ENCODE measurements at places on chromosomes 5 and 9. TPM values are rescaled to one million over a fixed set of nuclear protein-coding genes. Genes with fewer than 3 reads are reported as not detected.

GRCh38 chr9:129398101-129398960, 220.3 kb upstream of the IER5L start:
- peak; percentile 8 for DNase-seq

GRCh38 chr5:40557501-40557900, 122.2 kb upstream of the PTGER4 start:
- DNase-seq, result no peak

GRCh38 chr9:15007698-15008097, 97.5 kb upstream of the FREM1 start:
- DNase-seq, result no peak

DNA sequence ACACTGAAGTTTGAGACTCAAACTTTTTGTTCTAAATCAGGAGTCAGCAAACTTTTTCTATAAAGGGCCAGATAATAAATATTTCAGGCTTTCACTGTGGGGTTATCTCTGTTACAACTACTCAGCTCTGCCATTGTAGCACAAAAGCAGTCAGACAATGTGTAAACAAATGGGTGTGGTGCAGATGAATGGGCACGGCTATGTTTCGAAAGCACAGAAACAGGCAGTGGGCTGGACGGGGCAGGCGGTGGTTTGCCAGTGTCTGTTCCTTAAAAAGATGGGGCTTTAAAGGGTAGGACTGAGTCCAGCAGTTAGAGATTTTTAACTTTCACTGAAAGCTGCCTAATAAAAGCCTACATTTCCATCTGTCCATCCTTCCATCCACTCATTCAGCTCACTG, 48.9 kb downstream of the PFDN1 start:
- DNase-seq, result no peak

- peak; percentile 65 for DNase-seq
Measured at GRCh38 chr5:43396762-43397304, 15.4 kb downstream of the CCL28 start.

DNA sequence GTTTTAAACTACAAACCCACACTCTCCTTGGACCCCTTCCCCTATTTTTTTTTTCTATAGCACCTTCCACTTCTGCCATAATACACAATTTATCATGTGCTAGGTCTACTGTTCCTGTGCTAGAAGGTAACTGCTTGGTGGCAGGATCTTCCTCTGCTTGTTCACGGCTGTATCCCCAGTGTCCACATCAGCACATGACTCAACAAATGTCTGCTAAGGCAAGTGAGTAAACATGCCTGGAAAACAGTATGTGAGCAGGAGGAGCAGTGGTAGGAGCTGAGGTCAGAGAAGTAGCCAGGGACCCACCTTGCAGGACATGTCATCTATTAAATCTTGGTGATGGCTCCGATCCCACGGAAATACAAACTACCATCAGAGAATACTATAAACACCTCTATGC, 79.4 kb downstream of the AUH start:
- DNase-seq, result no peak

GRCh38 chr9:99300603-99301002, 78.5 kb downstream of the SEC61B start:
- no peak for DNase-seq

GRCh38 chr9:132464547-132464946, 54.5 kb downstream of the CFAP77 start:
- no peak for DNase-seq

DNA sequence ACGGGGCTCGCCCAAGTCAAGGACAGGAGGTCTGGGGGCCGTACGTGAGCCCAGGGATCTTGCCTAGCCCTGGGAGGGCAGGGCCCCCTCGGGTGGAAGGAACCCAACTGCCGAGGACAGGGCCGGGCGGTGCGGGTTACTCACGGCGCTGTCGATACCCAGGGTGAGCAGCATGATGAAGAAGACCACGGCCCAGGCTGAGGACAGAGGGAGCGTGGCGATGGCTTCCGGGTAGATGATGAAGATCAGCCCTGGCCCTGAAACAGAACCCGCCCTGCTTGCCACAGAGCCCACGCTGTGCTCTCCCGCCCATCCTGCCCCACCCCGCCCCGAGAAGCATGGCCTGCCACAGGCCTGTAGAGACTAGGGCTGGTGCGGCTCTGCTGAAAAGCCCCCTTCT, 34.1 kb downstream of the SLC6A3 start:
- no peak for DNase-seq

PHF24 gene
- total RNA-seq, result 0.06 TPM

CDH9 gene
- total RNA-seq, result not detected

COL15A1 gene
- total RNA-seq, result not detected

IL9 gene
- not detected for total RNA-seq

CD72 gene
- total RNA-seq, result 2.0 TPM

SOHLH1 gene
- total RNA-seq, result not detected

Measured in right lobe of liver (tissue), 6 donors.